Activated CD8-positive, alpha-beta memory T cell treated with anti-CD3 and anti-CD28 coated beads for 1 hour (primary cell): ENCODE measurements at places on chromosomes 5 and 9.

- DNase-seq = no peak
Measured at GRCh38 chr9:126599047-126599650, 14.6 kb upstream of the LMX1B start.

GRCh38 chr5:125408448-125409233 is 662.2 kb upstream of the ZNF608 start:
- DNase-seq = no peak

GRCh38 chr5:36723912-36724311 is 117.5 kb downstream of the SLC1A3 start:
- no peak for DNase-seq

GRCh38 chr5:151547364-151547763 is 43.8 kb downstream of the FAT2 start:
- DNase-seq = no peak
